SW480 (cell line): ENCODE measurements at places on chromosomes 6 and 20.
A peak's percentile ranks its signal among the peaks of the same experiment; 100 is the strongest.

DNA sequence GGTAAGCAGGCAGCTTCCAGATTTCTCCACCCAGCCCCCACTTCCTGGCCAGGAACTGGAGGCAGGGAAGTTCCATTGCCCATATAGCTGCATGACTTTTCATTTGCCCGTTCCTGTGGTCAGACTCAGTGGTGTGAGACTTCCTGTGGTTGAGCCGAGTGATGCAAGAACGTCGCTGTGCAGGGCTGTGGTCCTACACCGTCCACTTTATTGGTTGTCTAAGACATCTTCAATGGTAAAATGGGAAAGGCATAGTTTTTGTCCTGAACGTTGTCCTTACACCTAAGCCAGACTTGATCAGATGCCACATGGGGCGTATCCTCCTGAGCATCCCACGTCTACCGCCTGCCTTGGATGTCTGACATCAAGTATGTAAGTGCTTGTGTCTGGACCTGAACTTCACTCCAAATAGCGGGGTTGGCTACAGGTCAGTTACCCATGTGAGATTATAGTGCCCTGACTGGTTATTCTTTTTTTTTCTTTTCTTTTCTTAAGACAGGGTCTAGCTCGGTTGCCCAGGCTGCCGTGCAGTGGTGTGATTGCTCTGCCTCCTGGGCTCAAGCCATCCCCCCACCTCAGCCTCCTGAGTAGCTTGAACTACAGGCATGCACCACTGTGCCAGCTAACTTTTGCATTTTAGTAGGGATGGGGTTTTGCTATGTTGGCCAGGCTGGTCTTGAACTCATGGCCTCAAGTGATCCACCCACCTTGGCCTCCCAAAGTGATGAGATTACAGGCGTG, 25.9 kb upstream of the GTSF1L start:
- peak; percentile 86 for DNase-seq

DNA sequence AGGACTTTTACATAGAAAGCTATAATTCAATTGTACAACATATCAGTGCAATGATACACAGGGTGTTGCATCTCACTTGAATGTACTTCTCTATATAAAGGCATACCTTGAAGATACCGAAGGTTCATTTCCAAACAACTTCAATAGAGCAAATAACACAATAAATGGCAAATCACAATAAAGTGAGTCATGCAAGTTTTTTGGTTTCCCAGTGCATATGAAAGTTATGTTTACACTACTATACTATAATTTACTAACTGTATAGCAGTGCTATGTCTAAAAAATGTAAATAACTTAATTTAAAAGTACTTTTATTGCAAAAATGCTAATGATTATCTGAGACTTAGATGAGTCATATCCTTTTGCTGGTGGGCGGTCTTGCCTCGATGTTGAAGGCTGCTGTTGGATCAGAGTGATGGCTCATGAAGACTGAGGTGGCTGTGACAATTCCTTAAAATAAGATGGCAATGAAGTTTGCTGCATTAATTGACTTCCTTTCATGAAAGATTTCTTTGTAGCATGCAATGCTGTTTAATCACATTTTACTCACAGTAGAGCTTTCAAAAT, 188.8 kb downstream of the TASP1 start:
- no peak for DNase-seq

- no peak for DNase-seq
These were observed 18.7 kb downstream of the GLO1 start for GRCh38 chr6:38684237-38684636.

GRCh38 chr6:40499215-40499614, 87.9 kb downstream of the LRFN2 start:
- no peak for DNase-seq

DNA sequence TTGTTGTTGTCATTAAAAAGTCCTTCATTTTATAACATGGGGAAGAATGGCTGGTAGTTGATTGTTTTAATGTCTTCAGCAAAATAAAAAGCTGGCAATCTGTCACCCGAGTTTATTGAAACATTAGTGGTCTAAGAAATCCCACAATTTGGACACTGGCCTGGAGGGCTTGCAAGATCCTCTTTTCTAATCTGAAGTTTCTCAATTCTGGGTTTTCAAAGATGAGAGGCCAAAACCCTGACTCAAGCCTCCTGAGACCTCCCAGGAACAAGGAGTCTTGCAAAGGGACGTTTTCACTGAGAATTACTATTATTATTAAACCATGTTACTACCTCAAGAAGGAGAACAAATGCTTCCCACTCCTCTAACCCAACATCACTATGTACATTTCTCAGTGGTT, 19.5 kb downstream of the MAP1LC3A start:
- no peak for DNase-seq

- no peak for DNase-seq
These were observed 11.9 kb upstream of the SIRPD start for GRCh38 chr20:1569415-1569881.

GRCh38 chr6:115767931-115768330, 292.8 kb downstream of the FRK start:
- DNase-seq, result no peak

DNA sequence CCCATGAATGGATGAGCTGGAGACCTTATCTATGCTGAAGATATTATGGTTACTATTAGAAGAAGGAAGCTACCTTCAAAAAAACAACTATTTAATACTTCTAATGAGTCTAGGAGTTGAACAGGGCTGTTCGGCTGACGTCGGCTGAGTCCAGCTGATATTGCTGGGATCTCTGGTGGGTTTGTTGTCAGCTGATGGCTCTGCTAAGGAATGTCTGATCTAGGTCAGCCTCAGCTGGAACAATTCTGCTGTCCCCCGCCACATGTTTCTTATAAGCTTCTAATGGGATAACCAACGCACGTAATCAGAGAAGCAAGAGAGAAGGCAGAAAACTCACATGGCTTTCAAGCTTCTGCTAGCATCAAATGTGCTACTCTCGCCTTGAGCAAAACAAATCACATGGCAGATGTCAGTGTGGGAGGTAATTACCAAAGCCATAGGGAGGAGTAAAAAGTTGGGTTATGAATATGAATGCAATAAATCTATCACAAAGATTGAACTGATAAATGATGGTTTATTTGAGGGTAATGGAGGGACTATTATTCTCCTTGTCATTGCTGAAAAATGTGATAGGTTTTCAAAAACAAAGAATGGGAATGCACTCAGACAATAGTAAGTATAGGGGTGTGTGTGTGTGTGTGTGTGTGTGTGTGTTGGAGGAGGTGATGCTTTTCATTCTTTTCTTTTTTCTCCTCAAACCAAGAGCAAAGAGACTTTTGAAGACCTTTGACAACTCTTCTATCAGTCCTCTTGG, 71.5 kb downstream of the BTBD3 start:
- DNase-seq, result no peak

GRCh38 chr6:51490101-51490500, 597.3 kb downstream of the PKHD1 start:
- DNase-seq, result no peak

DNA sequence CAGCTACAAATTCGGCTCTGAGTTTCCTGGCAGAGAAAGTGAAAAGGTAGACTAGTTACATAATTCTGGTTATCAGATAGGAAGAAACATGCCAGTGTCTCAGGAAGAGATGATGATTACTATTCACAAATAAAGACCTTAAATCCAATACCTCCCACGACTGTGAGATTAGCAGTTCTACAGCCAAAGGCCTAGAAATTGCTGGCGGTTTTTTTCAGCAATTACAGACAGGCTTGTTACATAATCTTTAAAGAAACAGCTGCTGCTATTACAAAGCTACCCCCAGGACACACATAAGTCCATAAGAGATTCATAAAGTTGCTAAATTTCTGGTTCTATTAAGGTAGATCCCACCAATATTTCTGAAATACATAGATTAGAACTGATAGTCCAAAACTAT, 40.2 kb downstream of the PIGU start:
- DNase-seq, result no peak

GRCh38 chr20:41329435-41330342, 10.9 kb upstream of the LPIN3 start:
- DNase-seq, result peak; percentile 92

DNA sequence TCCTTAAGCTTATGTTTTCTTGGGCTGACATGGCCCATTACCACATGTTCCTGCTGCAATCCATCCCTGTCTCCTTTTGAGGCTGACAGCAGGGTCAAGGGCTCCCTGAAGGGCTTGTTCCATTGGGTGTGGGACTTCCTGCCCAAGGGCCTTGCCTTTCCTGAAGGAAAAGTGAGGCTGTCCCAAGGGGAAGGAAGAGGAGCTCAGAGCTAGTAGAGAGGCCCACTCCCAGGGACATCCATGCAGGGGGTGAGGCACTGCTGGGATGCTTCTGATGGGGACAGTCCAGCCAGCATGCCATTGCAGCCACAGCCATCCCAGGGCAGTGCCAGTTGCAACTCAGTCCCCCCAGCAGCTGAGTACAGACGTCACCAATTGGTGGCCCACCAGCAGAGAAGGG, 138.4 kb upstream of the FOXA2 start:
- DNase-seq, result no peak

DNA sequence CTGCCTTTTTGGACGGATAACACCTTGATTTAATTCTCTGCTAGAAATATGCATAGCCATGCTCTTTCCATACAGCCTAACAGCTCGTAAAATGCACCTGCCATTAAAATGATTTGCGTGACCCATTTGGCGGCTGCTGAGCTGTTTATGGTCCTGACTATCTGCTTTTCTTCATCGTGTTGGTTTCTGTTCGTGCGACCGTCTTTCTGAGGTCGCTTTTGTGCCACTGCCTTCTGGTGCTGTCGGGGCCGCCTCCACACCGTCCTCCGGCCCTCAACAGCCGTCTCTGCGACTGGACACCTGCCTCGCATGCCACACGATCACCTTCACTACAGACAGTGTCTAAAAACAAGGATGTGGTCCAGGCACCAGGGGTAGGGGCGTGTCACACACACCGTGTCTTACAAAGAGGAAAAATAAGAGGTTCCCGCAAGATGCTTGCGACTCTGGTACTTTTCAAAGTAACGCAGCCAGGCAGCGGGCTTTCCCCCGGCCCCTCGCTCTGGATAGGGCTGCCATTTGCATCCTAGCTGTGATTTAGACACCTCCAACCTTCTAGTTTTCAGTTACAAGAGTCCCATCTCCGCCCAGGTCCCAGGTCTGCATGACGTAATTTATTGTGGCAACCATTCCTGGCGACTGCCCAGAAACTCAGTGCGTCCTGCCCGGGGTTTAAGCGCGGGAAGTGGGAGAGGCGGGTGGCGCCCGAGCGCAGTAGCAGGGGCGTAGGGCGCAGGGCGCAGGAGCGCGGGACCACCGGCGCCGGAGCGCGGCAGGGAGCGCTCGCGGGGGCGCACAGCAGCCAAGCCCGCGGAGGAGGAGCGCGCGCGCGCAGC, at the start of gene STMND1:
Gene STMND1, plus strand, starts transcription at position 629 of the 836 bp plus-strand sequence. CDS start 208 bp downstream, outside the sequence.
- peak; percentile 72 for DNase-seq

GRCh38 chr6:1612299-1612973, 2.7 kb downstream of the FOXC1 start:
- no peak for DNase-seq

DNA sequence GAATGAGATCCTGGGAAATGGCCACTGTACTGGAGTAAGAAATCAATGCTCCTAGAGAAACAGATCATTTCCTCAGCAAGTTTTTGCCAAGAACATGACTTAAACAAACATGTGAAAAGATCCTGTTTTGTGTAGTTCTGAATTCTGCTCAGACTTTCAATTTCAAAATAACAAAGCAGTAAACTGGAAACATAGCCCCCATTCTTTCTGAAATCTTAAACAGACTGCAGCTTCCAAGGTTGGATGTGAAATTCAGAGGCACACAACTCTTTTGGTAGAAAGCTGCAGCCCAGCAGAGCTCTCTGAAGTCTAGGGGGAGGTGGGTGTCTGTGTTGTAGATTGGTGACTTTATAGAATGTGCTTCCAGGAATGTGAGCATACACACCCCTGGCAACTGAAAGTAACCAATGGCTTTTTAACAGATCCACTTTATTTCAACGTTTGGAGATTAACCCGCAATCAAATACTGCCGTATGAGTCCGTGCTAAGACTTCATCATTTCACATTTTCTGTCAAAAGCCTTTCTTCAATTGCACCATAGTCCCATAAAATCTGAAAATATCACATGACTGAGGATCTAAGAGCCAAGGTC, 86.4 kb downstream of the ATXN1 start:
- no peak for DNase-seq

- DNase-seq, result no peak
These were observed 168.4 kb upstream of the CDYL start for GRCh38 chr6:4607793-4608192.

DNA sequence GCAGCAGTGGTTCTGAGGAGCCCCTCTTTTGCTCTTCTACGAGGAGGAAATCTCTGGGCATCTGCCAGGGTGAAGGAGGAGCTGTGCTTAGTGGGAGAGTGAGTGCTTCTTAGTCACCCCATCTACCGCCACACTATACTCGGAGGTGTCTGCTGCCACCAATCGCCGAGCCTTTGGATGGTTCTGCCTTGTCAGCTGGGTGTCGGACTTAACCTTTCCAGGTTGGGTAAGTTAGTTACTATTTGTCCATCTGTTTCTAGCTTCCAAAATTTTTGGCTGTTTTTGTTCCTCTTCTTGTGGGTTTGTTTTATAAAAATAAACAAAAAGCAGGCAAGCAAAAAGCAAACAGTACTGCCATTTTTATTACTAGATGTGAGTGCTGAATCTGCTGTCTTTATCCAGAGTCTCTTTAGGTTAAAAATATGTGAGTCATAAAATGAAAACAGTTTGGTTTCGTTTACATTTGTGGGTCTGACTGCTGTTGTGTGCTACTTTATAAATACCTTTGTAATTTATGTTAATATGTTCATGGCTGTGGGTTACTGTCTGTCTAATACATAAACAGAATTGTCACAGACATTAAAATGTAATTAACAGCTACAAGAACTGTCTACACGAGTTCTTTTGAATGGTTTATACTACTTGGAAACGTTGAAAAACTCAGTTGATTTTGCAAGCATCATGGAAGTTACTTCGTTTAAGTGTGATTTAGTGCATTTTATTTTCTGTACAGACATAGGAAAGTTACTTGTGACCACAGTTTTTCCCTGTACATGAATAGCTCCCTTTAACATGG, 89.2 kb downstream of the ARID1B start:
- no peak for DNase-seq
